CD4-positive, alpha-beta T cell treated with Interleukin-10 for 1 hour (primary cell): ENCODE measurements at places on chromosomes 1 and 21.

DNA sequence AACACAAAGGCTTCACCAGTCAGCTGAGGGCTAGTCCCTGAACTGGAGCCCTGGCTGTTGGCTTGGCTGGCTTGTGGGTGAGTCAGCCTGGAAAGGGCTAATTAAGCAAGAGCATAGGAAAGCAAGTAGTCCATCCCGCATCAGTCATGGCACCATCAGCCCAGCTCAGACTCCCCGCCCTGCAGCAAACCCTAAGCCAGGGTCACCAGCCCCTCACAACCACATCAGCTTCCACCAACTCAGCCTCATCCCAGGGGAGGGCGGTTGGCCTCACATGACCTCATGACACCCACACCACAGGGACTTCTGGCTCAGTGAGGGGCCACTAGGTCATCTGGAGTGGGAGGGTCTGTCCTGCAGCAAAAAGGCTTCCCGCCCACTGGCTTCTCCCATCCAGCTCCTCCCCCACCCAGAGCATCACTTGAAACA lies 7.0 kb upstream of the SPATC1L start:
- no peak for DNase-seq

GRCh38 chr1:59199719-59200376 lies 97.0 kb upstream of the FGGY start:
- no peak for DNase-seq

- peak; percentile 63 for DNase-seq
These were observed 3.3 kb upstream of the FCRL6 start for GRCh38 chr1:159798893-159799292.

DNA sequence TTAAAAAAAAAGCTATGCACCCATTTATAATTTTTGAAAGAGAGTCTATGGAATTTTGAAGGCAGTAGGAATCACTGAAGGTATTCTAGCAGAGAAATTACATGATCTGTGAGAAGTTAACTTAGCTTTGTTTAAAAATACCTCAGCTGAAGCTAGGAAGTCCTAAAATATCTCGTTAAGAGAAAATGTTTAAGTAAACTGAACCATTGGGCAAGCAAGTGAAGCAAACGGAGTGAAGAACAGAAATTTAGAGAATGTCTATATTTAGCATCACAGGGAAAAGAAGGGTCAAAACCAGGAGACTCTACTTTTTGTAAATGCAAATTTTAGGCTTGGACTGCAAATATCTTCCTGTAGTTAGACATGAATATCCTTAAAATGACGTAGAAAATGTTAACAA lies 230.8 kb downstream of the HMCN1 start:
- no peak for DNase-seq

- DNase-seq, result no peak
These were observed 12.3 kb downstream of the RAVER2 start for GRCh38 chr1:64757213-64757612.

DNA sequence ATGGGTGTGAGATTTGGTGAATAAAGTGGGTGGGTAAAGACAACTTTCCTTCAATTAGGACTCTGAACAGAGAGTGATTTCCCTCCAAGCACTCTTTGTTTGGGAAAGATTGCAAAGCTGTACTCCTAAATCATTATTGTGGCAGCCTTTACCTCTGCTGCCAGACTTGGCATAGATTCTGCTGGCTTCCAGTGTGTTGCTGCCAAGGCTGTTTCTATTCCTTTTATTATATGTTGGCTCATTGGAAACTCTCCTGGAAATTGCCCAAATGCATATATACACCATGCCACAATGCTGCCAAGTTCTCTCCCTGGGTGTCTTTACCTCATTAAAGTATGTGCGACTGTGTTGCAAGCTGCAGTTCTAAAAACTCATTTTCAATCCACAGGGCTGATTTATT lies 668.0 kb downstream of the MRPL39 start:
- no peak for DNase-seq

DNA sequence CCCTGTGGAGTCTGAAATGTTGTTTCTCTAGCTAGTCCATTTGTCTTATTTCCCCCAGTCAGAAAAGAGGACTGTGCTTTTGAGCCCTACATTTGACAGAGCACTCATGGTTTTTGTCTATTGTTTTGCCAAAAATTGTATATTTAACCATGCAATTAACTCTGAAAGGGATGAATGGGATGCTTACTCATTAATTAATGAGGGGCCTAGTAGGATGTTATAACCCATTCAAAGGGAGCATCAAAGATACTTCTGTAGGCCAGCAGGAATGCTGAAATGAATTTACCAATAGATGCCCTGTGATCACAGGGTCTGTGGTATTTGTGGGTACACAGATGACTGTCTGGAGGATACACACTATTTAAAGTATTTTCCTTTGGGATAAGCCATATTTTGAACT lies 147.7 kb downstream of the FCRL5 start:
- DNase-seq, result no peak

- DNase-seq, result no peak
These were observed 178.3 kb downstream of the HMCN1 start for GRCh38 chr1:185912504-185912903.

DNA sequence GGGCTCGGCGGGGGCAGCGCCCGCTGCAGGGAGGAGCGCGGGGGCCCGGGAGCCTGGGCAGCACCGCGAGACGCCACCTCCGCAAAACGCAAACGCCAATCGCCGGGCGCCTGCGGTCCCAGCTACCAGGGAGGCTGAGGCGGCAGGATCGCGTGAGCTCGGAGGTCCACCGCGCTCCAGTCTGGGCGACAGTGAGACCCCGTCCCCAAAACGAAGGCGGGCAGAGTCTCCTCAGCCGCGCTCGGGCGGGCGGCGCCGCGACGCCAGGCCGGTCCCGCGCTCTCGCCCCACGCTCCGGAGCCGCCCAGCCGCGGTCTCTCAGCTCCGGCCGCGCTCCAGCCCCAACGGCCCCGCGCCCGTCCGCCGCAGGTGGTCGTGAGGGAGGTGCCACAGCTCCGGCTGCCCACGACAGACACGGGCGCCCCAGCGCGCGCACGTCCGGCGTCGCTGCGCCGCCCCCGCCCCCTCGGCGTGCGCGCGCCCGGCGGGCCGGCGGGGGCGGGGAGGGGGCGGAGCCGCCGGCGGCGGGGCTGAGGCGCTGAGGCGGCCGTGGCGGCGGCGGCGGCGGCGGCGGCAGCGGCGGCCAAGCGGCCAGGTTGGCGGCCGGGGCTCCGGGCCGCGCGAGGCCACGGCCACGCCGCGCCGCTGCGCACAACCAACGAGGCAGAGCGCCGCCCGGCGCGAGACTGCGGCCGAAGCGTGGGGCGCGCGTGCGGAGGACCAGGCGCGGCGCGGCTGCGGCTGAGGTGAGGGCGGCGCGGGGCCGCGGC lies at the start of gene ADARB1:
Gene ADARB1, plus strand, starts transcription at position 533 of the 770 bp plus-strand sequence. CDS start 97,077 bp downstream, outside the sequence.
- DNase-seq, result peak; percentile 68

GRCh38 chr1:45272913-45273371 lies 53.8 kb upstream of the HPDL start:
- no peak for DNase-seq

GRCh38 chr1:152461544-152461943 lies 47.5 kb upstream of the CRNN start:
- DNase-seq, result peak; percentile 81

DNA sequence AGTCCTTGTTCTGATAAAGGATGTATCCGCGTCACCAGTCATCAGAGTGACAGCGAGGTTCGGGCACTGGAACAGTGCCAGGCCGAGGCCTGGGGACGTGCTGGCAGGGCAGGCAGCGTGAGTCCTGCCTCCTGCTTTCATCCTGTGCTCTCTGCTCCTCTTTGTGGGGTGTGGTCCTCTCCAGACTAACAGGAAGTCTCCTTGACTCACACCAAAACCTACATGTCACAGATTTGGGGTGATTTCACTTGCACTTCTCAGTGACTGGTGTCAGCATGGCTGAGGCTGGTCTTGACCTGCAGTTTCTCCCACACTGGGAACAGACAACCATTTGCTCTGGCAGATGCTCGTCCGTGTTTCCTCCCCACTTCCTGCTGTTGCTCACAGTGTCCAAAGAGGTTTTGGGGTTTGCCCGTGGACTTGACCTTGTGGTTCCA lies 8.8 kb upstream of the NLRP3 start:
- peak; percentile 79 for DNase-seq

DNA sequence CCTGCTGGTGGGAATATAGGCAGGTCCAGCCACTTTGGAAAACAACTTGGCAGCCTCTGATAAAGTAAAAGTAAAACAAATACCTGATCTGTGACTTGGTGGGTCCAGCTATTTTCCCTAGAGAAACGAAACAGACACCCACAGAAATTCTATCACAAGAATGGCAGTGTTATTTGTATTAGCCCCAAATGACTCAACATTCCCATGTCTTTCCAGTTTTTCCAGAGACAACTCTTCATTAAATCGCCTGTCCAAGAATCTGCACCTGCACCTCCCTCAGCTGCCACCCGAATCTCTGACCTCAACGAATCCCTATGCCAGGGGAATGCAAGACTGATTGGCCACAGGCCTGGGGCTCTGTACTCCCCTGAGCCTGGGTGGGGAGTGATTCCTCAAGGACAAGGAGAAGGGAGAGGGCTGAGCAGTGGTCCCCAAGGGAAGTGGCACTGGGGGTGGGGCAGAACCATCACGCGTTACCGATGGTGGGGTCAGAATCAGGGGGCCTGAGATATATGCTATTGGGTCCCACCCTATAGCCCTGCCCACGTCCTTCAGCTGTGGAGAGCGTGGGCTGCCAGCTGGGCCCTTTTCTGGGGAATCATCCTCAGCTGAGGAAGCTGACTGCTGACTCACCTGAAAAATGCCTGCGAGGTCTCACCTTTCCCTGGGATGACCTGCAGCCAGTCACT lies 553.0 kb downstream of the PTPRU start:
- no peak for DNase-seq

- DNase-seq, result no peak
These were observed 81.1 kb downstream of the DSCAM start for GRCh38 chr21:40765811-40766210.

- no peak for DNase-seq
These were observed 253.1 kb downstream of the SIPA1L2 start for GRCh38 chr1:232376632-232377493.

GRCh38 chr1:214002060-214002459 lies 14.3 kb downstream of the PROX1 start:
- DNase-seq, result no peak

GRCh38 chr1:146021622-146022402 lies at the start of gene HJV:
Gene HJV (minus strand): TSS chr1:146021735. CDS start chr1:146020231, 1,504 bp downstream.
- DNase-seq, result no peak

GRCh38 chr1:195097316-195097715 lies 1510.9 kb downstream of the KCNT2 start:
- no peak for DNase-seq

GRCh38 chr1:70314706-70315304 lies 39.7 kb downstream of the ANKRD13C start:
- DNase-seq, result no peak

DNA sequence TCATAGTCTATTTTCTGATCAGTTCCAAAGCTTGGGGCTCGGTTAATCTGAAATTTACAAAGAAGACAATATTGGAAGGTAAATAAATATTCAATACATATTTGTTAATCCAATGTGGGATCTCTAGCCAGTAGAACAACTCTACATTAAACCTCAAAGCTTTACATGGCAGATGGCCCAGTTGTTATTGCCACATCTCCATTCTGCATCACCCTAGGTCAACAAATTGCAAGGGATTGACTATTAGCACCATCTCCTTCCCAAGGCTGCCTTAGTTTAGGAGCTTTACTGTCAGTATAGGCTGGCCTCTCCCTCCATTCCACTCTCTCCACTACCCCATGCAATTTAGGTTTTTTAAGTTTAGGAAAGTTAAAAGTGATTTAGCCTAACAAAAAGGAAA lies 69.7 kb downstream of the TTLL7 start:
- DNase-seq, result no peak

GRCh38 chr1:33338440-33339211 lies 17.7 kb upstream of the A3GALT2 start:
- DNase-seq, result no peak

DNA sequence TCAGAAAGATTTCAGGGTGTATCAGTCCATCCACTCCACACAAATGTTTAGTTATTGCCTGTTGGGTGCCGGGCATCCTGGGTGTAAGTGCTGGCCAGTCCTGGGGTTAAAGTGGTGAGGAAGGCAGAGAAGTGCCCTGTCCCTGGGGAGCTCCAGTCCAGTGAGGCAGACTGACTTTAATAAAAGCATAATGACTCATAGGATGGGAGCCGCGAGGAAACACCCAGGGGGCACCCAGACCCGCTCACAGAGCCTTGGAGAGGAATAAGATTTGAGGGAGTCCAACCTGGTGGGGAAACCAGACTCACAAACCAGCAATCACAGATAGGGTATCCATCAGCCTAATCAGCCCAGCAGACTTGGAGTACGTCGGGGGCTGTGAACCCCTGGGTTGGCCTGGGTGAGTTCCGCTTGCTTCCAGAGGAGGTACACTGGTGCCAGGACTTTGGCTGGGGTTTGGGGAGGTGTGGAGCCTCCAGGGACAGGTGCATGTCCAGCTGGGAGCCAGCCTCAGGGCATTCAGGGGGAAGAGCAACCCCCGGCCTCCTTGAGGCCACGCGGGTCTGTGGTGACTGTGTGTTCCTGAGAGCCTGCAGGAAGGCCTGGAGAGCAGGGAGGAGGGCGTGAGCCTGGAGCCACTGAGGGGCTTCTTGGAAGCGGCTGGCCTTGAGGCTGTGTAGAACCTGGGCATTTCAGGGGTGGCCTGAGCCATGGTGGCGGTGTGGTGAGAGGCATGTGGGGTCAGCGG lies 3.7 kb downstream of the PEAR1 start:
- no peak for DNase-seq

GRCh38 chr1:205709059-205709398 lies 28.7 kb upstream of the SLC45A3 start:
- no peak for DNase-seq

GRCh38 chr1:179951383-179952144 lies 3.0 kb upstream of the CEP350 start:
- DNase-seq, result no peak

DNA sequence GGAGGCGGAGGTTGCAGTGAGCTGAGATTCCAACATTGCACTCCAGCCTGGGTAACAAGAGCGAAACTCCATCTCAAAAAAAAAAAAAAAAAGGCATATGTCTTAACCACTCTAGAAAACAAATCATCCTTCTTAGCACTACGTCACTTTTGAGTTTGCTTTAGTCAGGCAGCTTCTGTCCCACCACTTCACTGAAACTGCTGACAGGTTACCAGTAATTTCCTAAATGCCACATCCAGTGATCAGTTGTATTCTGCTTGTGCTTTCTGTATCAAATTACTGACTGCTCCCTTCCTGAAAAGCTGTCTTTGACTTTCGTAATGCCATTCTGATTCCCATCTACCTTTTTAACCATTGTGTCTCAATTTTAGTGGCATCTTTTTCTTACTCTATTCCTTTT lies 21.7 kb downstream of the RCOR3 start:
- no peak for DNase-seq

DNA sequence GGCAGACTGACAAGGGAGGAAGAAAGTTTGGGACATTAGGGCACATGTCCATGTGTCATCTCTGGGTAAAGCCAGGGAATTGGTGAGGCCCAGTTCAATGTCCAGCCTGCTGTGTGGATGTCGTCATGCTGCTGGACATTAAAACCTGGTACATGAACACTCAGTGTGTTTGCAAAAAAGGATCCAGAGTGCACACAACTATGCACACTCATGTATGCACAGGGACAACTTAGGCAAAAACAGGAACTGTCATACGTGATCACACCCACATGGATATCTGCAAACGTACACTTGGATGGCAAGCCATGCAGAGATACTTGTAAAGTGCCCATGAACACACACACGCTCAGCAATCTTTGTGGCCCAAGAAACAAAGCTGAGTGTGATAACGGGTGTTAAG lies 47.9 kb upstream of the NEK2 start:
- no peak for DNase-seq
